ENCODE measurements at places on chromosomes 12 and 14.

GRCh38 chr12:101713059-101713682 lies 15.7 kb downstream of the CHPT1 start:
- no peak for DNase-seq

GRCh38 chr12:21305661-21306060 lies 29.1 kb downstream of the SLCO1A2 start:
- DNase-seq, result no peak

DNA sequence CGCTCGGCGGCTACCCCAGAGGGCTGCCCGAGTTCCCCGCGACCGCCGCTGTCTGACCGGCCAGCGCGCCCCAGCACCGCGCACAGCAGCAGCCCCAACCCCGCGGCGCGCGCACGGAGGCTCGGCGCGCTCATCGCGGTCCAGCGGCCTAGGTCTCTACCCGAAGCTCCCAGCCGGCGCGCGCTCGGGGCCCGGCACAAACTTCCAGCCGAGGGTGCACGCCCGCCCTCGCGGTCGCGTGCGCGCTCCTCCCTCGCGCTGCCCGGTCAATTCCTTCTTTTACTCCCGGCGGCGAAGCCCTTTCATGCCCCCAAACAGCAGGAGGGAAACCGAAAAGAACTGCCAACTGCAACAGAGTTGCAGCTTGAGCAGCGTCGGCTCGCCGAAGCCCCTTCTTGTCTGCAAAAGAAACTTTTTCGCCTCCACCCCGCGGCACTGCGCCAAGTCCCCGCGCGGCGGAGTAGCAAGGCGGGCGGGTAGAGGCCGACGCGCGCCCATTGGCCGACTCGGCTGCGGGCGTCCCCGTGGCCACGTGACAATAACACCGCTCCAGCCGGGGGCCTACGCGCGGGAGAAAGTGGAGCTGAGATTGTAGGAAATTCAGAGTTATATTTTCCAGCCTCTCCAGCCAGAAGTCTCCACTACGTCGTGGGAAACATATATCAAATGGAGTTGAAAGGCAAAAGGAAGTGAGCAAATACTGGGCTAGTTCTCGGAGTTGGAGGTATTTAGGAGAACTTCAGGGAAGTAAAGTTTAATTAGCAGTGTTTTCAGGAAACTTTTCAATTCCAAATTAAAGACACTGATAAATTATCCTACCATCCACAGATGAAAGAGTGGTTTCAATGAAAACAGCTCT lies at the start of gene LRIG3:
LRIG3 (minus strand) TSS at position 403 of the 859 bp plus-strand sequence; CDS start at position 134, 269 bp downstream.
- peak; percentile 41 for DNase-seq

DNA sequence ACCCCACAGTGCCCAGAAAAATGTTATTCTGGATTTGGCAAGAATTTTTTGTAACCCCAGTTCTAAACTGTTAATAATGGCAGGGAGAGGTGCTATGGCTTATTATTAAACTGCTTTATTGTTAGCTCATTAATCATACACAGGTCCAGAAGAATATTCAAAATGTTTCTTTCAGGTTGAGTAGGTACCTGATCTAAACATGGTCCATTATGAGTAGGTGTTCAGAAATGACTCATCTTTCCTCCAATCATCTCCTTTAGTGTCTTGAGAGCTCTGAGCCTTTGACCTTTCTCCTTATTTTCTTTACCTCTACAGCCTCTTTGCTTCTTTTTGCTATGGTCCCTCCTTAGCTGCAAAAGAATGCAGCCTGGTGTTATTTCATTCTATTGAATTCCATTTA lies 211.0 kb upstream of the GARIN6 start:
- DNase-seq, result peak; percentile 83

- DNase-seq, result no peak
These were observed 110.4 kb downstream of the KCNK10 start for GRCh38 chr14:88212691-88213090.

GRCh38 chr12:20350026-20350425 lies 18.3 kb upstream of the PDE3A start:
- DNase-seq, result no peak

DNA sequence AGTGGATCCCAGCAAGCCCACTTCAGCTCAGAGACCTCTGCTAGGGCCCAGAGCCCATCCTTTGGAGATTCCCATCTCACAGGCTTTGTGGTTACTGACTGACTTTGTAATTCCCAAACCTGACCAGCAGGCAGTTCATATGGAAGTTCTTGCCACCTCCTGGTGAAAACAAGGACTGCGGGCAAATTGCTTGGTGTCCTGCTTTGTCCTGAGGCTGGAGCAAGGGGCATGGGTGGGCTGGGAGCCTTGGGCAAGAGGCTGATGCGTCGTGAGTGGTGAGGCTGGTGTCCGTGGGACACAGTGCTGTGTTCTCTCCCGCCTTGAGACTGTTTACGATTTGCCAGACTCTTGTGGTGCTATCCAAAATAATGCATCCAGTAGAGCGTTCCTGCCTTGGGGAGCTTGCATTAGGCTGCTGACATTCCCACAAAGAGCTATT lies 91.0 kb downstream of the LRRC74A start:
- no peak for DNase-seq

DNA sequence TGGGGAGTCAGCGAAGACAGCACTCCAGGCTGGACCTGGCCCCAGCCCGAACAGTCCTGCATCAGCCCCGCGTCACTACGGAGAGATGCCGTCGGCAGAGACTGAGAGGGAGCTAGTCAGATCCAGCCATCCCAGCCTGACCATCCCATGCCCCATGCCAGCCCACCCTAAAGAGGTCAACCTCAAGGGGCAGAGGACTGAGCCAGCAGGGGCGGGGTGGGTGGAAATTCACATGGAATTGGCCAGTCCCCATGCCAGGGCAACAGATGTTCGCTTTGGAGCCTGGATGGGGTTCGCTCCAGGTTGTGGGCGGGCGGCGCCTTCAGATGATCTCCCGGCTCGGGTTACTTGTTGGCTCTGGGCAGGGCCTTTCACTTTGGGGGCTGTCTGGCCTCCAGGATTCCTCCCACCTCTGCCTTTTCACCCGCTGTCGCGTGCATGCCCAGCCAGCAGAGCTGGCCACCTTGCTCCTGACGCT lies 154.3 kb downstream of the TSPAN9 start:
- no peak for DNase-seq

DNA sequence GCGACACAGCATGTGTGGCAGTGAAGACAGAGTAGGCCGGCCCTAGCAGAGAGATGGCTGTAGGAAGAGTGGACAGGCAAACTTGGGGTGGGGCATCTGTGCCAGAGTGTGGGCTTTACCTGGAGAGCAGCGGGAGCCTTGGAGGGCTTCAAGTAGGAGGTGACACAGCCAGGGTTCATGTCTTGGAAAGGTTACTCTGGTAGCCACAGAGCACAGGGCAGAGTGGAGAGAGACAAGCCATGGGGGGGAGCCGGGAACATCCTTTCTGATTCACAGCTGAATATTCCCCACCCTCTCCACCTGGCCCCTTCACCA lies 53.5 kb upstream of the DIO3 start:
- no peak for DNase-seq

DNA sequence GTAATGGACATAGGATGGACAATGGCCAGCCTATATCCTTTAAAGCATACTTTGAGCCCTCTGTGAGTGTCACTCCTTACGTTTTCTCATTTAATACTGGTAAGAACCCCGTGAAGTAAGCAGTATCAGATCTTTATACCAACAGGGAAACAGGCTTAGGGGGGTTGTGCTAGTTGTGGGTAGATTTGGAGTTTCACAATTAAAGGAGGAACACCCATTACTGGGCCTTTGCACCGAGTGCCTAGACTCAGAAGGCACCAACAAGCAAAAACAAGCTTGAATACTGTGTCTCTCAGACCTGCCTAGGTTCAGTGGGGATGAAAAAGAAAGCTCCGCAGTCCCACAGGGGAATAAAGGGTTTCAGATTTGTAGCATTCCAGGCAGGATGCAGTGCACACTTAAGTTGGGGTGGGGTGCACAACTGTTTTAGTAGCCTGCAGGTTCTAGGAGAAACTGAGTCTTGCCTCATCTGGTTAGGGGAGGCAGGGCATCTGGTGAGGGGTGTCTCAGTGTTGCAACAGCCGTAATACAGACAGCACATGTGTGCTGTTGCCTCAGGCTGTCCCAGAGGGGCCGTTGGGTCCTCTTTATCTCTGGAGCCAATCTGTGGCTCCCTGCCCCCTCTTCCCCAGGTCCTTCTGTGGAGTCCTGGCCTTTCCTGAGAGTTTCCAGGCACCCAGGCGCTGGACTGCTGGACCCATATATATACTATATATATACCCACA lies 51.2 kb downstream of the IRAK3 start:
- no peak for DNase-seq

GRCh38 chr12:101051901-101052550 lies 158.0 kb downstream of the SLC5A8 start:
- DNase-seq, result no peak

DNA sequence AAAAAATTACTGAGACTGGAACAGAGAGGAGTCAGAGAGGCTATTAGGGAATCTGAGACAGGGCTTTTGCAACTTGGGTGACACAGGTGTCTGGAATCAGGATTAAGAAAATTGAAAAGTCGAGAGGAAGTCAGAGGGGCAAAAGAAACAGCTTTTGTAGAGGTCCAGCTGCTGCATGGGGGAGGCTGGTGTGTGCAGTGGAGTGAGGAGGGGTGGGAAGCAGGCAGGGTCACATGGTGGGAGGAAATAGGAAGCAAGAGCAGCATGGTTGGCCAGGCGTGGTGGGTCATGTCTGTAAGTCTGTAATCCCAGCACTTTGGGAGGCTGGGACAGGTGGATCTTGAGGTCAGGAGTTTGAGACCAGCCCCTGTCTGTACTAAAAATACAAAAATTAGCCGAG lies 69.7 kb upstream of the VRK1 start:
- no peak for DNase-seq

DNA sequence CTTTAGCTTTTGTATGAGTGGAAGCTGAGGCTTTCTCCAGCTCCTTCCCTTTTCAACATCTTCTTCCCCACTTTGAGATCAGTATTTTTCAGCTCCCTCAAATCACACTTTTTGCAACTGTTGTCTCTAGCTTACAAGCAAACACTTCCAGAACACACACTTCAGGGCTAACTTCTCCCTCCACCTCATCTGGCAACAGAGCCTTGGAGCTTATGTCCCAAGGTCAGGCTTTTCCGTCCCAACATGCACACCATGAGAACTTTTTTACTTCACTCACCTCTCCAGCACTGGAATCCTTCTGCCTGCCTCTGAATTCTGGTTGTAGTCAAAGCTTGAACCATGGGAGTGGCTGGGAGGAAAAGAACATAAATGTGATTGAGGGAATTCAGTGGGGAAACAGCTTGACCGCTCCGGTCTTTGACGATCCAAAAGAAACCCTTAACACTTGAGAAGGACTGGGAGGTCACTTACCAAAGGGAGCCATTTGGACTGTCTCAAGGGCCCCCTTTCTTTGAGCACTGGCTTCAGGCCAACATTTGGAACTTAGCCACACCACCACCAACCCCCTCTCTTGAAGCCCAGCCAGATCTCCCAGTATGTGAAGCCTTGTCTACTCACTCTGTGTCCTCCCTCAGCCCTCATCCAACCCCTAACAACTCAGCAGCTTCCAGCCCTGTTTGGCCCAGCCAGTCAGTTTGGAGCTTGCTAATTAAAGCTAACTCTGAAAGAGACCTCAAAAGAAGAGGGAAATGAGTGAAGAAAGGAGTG lies 3.9 kb upstream of the BLOC1S1 start:
- no peak for DNase-seq

GRCh38 chr14:96069421-96069820 lies 30.3 kb downstream of the C14orf132 start:
- DNase-seq, result no peak

DNA sequence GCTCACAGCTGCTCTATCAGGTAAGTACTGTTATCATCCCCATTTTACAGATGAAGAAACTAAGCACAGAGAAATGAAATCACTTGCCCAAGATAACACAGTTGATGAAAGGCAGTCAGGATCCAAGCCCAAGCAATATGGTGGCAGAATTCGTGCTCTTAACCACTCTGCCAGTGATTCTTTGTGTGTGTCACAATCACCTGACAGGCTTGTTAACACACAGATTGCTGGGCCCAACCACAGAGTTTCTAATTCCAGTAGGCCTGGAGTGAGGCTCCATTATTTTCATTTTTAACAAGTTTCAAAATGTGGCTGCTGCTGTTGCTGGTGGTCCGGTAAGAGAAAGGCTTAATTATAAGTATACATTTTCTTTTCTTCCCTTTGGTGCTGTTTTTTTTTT lies 134.2 kb downstream of the TGFB3 start:
- DNase-seq, result no peak

DNA sequence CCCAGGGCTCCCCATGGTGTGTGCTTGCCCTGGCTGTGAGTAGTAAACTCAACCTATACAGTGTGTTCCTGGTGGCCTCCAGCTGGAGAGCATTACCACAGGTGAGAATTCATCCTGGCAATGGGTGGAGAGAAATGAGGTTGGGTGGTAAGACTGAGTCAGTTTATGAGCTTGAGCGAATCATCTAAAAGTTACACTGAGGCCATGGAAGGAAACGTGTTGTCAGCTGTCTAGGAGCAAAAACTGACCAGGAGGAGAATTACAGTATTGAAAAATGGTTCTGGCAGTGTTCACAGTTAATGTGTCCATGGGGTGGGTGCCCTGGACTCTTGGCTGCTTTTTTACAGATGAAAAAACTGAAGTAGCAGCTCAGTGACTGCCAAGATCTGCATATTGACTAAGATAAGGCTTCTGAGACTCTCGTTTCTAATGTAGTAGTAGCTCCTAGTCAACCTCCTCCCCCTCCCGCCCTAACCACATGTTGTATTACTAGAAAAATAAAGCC lies 202.0 kb upstream of the AMIGO2 start:
- peak; percentile 13 for DNase-seq

- DNase-seq, result no peak
These were observed 10.0 kb upstream of the NR1H4 start for GRCh38 chr12:100463661-100464060.

GRCh38 chr12:56709759-56710376 lies 15.2 kb downstream of the NACA start:
- DNase-seq, result no peak

DNA sequence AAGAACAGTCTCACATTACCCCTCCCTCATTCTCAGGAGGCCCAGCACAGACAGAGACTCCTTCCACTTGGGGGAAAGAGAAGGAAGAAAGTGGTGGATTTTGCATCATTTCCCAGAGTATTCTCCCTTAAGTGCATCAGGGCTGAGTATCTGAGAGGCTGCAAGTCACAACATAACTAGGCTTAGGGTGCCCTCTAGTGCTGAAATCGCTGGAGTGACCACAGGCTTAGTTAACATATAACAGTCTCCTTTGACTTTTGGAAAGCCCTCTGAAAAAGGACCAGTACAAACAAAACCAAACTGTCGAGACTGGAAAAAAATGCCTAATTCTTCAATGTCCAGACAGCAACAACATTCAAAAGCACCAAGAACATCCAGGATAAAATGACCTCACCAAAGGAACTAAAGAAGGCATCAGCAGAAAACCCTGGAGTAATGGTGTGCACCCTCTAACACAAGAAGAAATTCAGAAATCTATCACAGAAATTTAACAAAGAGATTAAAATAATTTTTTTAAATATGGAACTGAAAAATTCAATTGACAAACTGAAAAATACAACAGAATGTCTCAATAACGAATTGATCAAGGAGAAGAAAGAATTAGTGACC lies 412.3 kb downstream of the RPS29 start:
- peak; percentile 64 for DNase-seq

GRCh38 chr12:91651728-91652127 lies 469.1 kb upstream of the DCN start:
- DNase-seq, result no peak

GRCh38 chr12:17301544-17301943 lies 695.6 kb upstream of the LMO3 start:
- DNase-seq, result no peak

- no peak for DNase-seq
These were observed 9.4 kb upstream of the C12orf75 start for GRCh38 chr12:105321125-105321524.

GRCh38 chr12:64412459-64412858 lies 8.3 kb downstream of the XPOT start:
- no peak for DNase-seq
